ENCODE measurements at places on chromosomes 11 and 22.

DNA sequence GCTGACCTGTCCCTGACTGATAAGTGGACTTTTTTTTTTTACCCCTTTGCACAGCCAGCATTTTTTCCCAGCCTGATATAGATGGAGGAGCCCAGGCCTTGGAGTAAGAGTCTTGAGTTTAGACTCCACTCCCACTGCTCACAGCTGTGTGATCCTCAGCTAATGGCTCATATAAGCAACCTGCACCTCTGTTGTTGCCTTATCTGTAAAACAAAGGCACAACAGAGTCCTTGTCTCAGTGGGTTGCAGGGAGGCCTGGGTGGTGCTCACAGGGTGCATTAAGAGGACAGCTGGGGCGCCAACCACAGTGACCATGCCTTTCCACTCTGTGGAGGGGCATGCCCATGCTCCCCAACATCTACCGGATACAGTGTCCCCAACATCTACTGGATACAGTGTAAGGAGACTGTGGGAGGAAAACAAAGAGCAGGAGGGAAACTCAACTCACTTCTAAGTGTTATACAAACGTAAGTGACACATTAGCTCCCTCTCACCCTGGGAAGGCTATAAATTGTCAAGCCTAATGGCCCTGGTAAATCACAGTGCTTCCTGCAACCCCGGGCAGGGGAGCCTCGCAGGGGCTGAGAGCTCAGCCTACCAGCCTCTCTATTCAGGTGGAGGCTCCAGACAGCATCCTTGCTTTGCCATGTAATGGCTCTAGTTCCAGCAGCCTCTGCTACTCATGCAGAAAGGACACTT lies 109.5 kb downstream of the TENM4 start:
- DNase-seq = no peak

- no peak for DNase-seq
These were observed 152.0 kb upstream of the SYN3 start for GRCh38 chr22:33209930-33210784.

GRCh38 chr11:85647078-85647477 lies 689 bp upstream of the TMEM126A start:
- DNase-seq = no peak

DNA sequence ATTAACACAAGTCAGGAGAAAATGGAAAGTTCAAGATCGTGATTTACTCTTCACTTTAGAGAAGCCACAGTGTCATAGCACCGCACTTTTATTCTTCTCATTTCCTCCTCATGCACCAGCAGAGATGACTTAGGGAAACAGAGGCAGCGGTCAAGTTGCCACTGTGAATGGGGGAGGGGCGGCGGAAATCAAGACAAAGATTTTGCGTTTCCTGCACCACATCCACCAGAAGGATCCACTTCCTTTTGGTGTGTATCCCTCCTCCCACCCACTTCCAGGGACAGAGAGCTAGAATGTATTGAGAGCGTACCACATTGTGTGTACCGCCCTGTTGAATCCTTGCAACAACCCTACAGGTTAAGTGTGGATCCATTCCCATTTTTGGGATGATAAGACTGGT lies 21.8 kb downstream of the TSPAN18 start:
- no peak for DNase-seq

GRCh38 chr11:22458161-22458560 lies 120.0 kb downstream of the SLC17A6 start:
- no peak for DNase-seq
